Neural progenitor cell (in vitro differentiated cells): ENCODE measurements at places on chromosomes 3 and 15. TPM values are rescaled to one million over a fixed set of nuclear protein-coding genes. Genes with fewer than 3 reads are reported as not detected.

DNA sequence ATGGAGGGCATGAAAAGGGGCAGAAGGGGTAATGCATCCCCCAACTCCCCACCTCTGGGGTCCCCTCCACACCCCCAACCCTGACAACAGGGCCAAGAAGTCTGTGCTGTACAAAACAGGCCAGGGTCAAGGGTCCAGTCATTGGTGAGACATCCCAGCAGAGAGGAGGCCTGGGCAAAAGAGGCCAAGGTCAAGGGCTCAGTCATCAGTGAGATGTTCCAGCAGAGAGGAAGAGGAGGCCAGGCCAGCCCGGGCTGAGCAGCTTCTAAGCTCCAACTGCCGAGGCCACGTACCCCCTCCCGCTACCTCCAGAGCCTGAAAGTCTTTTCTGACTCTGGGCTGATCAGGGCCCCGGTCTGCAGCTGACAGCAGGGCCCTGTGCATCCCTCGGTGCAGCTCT lies 52.4 kb downstream of the LHFPL4 start:
- H3K27ac ChIP-seq: no peak overlapping the region
- H3K4me1 ChIP-seq: no peaks in the 10 kb centered on the region
- no peak overlapping the region for H3K4me3 ChIP-seq
- H3K36me3 ChIP-seq: no peaks in the 10 kb centered on the region
- no peak for DNase-seq

Gene CPLX3
- total RNA-seq: not detected in 2 replicates

DNA sequence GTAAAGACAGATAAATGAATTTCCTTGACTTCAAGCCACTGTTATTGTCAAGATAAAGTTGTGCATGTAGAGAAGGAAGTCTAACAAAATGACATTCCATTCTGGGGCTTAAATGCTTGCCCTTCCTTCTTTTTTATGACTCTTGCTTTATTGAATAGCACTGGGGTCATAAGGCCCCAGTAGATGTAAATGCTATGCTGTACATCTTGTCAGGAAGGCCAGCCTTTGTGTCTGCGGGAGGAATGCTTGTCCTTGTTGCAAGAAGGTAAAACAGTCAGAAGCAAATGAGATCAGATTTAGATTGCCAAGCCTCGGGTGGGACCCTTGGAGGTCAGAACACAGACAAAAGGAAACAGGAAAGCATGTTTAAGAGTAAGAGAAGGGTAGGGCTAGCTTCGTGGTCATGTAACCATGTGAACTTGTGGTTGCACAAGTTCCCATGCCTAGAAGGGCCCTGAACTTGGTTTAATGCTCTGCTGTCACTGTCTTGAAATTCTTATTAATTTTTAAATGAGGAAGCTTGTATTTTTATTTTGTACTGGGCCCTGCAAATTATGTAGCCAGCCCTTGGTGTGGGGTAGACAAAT lies 81.5 kb downstream of the PPM1L start:
- no peaks in the 10 kb centered on the region for H3K27me3 ChIP-seq
- DNase-seq: no peak
- no peak overlapping the region for H3K27ac ChIP-seq
- no peaks in the 10 kb centered on the region for H3K36me3 ChIP-seq

DNA sequence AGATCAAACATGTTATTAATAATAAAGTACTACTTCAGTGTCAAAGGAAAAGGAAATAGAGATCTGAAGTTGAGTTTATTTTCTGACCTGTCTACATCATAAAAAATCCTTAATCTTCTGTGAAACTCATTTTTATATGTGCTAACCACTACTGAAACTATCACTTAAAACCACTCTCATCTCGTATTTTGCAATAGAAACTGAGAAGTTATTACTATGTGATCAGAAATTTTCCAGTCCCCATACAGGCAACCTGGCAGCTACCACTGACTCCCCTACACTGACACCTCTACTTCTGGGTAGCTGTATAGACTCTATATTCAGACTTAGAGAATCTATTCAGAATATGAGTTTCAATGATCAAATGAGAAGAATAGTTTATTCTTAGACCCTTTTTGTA lies 8.3 kb downstream of the HDGFL3 start:
- no peak overlapping the region for H3K27ac ChIP-seq

- no peak for DNase-seq
- H3K36me3 ChIP-seq: no peaks in the 10 kb centered on the region
- no peaks in the 10 kb centered on the region for H3K27me3 ChIP-seq
- H3K27ac ChIP-seq: no peak overlapping the region
- no peak overlapping the region for H3K4me3 ChIP-seq
- H3K4me1 ChIP-seq: no peaks in the 10 kb centered on the region
Observed at GRCh38 chr3:27565201-27565852, 81.1 kb upstream of the SLC4A7 start.
